ENCODE measurements at places on chromosomes 7 and 10.

DNA sequence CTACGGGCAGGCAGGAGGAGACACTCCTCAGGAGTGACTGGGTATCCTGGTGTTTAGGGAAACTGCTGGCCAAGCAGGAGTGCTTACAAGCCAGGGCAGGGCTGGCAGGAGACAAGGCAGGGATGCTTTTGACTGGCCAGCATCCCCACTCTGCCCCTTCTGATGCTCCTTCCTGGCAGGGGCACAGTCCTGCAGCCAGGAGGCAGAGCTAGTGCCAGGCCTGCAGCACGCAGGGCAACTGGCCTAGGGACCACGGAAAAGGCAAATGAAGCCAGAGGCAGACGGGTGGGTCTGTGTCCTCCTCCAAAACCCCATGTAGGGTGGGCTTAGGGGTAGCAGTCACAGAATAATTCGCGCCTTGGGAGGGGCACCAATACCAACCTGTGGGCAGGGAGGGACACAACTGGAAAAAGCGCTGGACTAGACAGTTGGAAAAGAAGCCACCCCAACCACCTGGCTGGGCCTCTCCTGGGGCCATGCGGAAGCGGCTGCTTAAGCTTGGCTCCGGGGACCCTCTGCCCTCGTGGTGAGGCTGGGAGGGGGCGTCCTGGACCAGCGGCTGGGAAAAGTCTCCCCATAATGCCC lies 4.8 kb downstream of the IMPDH1 start:
- DNase-seq: no peak

GRCh38 chr10:49015700-49016099 lies 76.1 kb upstream of the LRRC18 start:
- DNase-seq: no peak

DNA sequence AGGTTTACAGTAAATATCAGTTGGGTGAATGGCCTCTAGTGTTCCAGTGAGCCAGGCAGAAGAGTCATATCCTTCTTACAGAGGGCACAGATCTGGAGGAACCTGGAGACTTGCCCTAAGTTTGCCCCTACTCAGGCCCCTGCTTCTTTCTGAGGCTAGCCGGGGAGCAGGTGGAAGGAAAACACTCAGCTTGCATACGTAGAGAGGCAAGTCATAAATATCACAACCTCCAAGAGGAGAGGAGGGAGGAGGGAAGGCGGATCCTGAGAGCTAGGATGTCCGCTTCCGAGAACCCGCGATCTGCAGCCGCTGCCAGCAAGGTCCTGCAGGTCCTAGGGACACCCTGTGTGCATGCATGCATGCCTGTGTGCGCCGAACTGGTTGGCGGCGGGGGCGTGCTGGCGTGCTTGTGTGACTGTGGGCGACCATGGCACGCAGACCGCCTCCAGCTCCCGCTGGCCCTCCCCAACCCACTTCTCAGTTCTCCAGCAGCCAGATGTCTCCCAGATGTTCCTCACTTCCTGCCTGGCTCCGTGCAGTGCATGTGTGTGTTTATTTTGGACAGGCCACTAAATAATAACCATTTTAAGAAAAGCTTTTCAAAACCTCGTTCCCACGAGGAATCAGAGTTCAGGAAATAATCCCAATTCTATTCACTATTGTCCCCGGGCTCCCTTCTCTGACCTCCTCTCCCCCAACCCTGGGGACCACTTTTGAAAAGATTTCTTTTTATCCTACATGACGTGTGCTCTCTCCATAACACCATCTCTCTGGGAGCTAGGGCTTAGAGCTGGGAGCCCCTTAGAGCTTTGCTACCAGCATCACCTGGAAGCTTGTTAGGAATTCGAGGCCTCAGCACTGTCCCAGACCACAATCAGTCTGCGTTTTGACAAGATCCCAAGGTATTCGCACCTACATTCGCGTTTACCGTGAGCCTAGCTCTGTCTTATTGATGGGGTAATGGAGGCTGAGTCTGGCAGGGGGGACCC lies 32.4 kb downstream of the UNC5B start:
- DNase-seq: no peak

- no peak for DNase-seq
These were observed 82.8 kb upstream of the PPP2R2D start for GRCh38 chr10:131817866-131818509.

DNA sequence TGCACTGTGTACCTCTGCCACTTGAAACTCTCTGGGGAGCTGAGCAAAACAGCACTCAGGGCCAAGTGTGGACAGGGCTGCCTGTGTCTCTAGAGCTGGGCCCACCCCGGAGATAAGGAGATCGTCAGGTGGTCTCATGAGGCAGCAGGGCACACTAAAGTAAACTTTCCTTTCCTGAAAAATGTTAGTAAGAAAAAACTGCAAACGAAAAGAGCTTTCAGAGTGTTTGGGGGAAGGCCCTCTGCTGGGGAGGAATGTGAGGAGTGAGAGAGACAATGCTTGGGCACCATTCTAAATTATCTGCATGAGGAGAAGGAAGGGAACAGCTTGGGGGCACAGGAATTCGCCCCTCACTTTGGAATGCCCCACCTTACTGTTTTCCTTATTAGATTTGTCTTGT lies 127.7 kb downstream of the ATXN7L1 start:
- no peak for DNase-seq

- DNase-seq: no peak
These were observed 16.8 kb upstream of the TSPAN12 start for GRCh38 chr7:120874722-120875121.

DNA sequence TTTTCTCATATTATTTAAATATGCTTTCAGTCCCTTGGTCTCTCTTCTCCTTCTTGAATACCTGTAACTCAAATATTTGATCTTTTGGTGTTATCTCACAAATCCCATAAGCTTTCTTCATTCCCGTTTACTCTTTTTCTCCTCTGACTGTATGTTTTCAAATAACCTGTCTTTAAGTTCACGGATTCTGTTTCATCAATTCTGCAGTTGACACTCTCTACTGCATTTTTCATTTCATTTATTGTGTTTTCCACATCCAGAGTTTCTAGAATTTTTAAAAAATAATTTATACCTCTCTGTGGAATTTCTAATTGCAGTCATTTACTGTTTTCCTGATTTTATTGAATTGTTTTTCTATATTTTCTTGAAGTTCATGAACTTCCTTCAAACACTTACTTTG lies 298.4 kb downstream of the PTPRN2 start:
- no peak for DNase-seq

DNA sequence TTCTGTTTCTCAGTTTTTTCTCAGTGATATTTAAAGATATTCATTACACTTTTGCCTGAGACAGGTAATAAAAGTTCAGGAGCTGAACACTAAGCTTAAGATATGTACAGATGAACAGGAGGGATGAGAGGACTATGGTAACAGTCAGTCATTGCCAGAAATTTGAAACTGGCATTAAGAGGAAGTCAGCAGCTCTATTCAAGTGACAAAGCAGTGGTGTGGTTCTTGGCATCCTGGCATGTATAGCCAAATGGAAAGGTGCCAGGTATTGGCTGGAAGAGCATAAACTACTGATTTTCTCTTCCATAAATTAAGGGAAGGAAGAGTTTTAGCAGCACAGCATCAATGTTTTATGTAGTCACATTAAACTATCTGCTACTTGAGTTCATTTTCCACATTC lies 22.7 kb downstream of the HOXA1 start:
- DNase-seq: no peak

DNA sequence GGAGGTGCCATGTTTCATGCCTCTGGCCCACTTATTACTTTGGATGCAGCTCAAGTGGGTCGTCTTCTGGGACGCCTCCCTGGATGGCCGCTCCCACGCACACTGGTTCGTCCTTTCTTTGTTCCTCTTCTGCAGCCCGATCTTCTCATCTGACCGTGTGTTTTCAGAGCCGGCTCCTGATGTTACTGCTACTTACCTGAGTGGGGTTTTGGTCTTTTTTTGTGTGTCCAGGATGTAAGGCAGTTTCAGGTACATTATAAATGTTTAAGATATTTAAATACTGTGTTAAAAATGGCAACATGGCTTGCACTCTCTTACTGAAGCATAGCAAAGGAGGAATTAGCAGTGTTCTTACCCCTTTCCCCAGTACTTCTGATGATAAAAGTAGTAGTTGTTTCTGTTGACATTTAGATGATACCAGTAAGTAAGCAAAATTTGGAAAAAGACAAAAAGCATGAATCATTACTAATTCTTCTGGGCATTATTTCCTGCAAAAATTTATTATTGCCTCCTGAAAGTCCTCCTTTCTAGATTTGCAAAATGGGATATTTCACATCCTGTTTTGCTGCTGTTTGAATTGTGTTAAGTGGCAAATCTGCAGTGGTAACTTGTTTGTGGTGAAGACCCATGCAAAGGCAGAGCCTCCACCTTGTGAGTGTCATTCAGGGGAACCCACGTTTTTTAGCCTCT lies 59.4 kb downstream of the SHH start:
- DNase-seq: no peak

DNA sequence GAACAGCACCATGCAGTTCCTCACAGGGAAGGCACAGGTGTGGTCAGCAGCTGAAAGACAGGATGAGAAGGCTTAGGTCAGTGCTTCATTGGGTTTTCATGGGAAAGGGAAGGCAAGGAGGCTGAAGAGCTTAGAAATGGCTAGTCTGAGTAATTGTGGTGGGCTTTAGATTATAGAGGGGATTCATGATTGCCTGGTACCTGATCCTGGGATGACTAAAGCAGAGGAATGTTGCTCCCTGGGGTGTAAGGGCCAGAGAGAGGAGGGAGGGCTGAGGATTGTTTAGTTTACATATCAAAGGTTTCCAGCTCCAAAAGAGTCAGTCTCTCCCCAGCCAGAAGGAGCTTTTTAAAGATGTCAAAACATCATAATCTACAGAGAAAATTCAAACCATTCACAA lies 396.3 kb upstream of the POM121L12 start:
- DNase-seq: no peak

GRCh38 chr10:124704428-124705380 lies 39.5 kb downstream of the FAM53B start:
- DNase-seq: no peak

- DNase-seq: no peak
These were observed 260.9 kb downstream of the ZMYND11 start for GRCh38 chr10:396107-396506.

- DNase-seq: no peak
These were observed 546.8 kb upstream of the FOXK1 start for GRCh38 chr7:4135301-4135700.

GRCh38 chr10:109765838-109766237 lies 157.5 kb downstream of the XPNPEP1 start:
- no peak for DNase-seq

- DNase-seq: no peak
These were observed 151.6 kb downstream of the SEM1 start for GRCh38 chr7:96558093-96558492.

GRCh38 chr10:6115411-6115810 lies 26.6 kb downstream of the RBM17 start:
- DNase-seq: no peak

DNA sequence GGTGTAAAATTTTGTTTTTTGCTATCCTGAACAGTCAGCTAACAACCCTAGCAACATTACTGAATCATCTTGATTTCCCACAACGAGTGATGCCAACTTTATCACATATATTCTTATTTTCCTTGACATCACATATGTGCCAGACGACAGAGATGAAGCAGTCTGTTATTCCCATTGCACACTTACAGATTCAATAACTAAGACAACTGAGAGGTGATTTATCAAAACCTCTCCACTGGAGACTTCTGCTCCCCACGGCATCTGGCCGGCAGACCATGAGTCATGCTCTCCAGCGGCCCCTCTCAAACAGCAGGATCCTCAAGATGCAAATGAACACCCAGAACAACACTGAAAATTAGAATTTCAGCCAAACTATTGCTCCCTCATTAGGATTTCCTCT lies 57.1 kb downstream of the AMPH start:
- DNase-seq: no peak

DNA sequence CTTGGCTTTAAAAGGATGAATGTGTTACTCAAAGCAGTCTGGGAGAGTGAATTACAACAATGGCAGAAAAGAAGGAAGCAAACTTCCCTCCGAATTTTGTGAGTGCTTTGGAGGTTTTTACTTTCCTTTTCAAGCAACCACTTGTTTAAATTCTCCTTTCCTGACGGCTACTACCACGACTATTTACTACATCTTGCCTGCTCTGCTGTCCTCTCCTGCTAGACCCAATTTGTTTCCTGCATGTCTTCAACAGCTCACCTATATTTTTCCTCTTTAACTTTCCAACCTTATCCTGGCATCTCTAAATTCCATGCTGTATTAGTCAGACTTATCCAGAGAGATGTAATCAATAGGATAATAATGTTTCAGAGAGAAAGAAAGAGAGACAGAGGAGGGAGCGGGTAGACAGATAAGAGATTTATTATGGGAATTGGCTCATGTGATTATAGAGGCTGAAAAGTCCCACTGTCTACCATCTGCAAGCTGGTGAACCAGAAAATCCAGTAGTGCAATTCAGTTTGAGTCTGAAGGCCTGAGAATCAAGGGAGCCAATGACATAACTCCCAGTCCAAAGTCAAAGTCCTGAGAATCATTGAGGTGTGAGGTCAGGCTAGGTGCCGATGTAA lies 42.8 kb upstream of the SLC13A1 start:
- no peak for DNase-seq

- DNase-seq: no peak
These were observed 493.0 kb downstream of the LRMDA start for GRCh38 chr10:75924309-75924902.

DNA sequence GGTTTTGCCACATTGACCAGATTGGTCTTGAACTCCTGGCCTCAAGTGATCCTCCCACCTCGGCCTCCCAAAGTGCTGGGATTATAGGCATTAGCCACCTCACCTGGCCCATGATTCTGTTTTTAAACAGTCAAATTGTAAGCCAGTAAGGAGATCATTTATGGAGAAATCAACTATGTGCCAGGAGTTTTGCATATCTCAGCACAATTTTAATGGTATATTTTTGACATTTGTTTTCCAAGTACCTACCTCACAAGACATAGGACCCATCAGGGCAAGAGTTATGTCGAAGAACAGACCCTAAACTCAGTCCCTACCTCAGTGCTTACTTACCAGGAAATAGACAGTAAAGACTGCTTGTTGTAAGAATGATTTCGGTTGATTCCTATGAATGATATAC lies 173.3 kb upstream of the TNS3 start:
- DNase-seq: no peak

GRCh38 chr7:149456506-149457421 lies 4.1 kb downstream of the ZNF777 start:
- DNase-seq: no peak

Data from stimulated activated CD8-positive, alpha-beta memory T cell treated with anti-CD3 and anti-CD28 coated beads, Interleukin-4, amount 100 ng/mL, for 24 hours (primary cell).